ENCODE measurements at places on chromosomes 1 and 21.

GRCh38 chr1:67642629-67643028, 42.4 kb upstream of the GADD45A start:
- no peak for DNase-seq

GRCh38 chr1:42926879-42927242, 31.8 kb downstream of the SLC2A1 start:
- no peak for DNase-seq

GRCh38 chr1:100921110-100921706, 25.3 kb downstream of the SLC30A7 start:
- no peak for DNase-seq

DNA sequence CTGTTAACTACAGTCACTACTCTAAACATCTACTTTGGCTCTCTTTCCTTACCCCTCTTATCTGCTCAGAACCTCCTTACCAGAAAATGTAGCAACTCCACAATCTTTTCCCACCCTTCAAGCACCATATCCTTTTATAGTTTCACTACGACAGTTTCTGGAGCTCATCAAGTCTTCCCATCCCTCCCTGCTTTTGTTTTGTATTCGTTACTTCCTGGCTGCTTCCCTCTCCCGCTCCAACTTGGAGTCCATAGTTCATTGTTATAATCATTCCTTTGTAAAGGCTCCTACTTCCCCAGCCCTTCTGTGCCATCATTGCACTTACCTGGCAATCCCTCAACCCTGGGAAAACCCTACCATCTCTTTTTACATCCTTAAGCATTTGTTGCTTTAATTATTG, 18.0 kb downstream of the MPZL1 start:
- DNase-seq: no peak

GRCh38 chr1:116411784-116412479, 38.9 kb downstream of the ATP1A1 start:
- DNase-seq: no peak

- no peak for DNase-seq
Observed at GRCh38 chr21:38950435-38951094, 144.8 kb downstream of the ETS2 start.

DNA sequence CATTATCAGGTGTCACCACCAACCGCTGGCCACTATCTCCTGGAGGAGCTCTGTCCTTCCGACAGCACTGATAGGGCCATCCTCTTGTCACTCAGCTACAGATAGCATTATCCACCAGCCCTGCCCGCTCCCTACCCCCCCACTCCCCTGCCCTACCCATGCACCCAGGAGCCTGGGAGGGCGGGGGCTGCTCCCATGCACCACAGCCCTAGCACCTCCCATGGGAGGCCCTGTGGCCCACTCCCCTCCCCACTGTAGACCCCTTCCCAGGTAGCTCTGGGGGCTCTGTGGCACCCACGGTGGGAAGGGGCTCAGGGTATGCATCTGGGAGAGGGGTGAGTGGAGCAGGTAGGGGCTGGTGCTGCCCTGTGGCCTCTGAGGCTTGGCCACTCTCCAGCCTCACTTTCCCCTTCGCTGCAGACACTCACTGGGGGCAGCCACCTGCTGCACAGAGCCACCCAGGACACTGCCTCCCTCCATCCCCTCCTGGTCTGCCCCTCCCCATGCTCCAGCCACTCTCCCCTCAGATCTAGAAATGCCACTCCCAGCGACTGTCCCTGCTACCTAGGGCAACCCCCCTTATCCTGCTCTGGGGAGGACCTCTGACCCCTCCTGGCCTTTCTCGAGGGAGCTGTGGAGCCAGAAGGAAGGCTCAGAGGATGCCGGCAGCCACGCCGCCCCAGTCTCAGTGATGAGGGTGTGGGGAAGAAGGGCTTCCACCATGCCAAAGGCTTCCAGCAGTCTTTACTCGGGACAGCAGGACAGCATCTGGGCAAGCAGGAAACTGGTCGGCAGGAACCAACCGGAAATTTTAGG, 58.5 kb downstream of the WNT9A start:
- DNase-seq: no peak

DNA sequence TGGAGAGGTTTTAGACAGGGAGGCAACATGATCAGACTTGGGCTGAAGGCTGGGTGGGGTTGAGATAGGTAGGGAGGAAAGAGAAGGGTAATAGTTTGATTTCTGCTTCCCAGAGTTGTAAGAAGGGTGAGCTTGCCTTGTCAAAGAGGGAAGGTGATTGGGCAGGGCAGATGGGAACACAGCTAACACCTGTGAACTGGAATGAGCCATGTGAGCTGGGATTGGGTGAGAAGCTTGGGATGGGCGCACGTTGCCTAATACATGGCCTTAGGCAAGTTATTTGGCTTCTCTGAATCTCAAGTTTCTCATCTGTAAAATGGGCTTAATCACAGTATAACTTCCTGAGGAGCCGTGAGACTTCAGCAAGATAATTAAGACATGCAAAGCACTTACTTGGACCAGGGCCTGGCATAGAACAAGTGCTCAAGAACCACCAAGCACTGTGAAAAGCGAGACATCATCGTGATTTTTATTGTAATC, 33.8 kb upstream of the ID3 start:
- DNase-seq: no peak

GRCh38 chr1:181514298-181515290, 31.3 kb downstream of the CACNA1E start:
- DNase-seq: no peak

GRCh38 chr1:197912739-197913494, 4.3 kb upstream of the LHX9 start:
- DNase-seq: no peak

DNA sequence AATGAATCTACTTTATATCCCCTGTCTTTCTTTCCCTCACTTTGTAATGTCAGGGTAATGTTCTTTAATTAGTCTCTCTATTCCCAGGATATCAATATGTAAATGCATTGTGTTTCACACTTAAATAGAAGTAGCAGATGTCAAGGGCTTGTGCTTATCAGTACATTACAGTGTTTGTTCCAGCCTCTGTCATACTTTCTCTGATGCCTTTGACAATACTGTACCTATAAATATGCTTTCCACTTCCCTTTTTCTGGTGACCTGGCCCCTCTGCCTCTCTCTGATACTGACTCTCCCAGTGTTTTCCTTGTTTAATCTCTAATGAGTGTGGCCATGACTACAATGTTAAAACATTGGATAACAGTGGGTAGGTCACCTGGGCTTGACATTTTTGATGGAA, 862.0 kb upstream of the NEGR1 start:
- no peak for DNase-seq

- DNase-seq: no peak
Observed at GRCh38 chr1:113981962-113982931, 3.0 kb downstream of the OLFML3 start.

DNA sequence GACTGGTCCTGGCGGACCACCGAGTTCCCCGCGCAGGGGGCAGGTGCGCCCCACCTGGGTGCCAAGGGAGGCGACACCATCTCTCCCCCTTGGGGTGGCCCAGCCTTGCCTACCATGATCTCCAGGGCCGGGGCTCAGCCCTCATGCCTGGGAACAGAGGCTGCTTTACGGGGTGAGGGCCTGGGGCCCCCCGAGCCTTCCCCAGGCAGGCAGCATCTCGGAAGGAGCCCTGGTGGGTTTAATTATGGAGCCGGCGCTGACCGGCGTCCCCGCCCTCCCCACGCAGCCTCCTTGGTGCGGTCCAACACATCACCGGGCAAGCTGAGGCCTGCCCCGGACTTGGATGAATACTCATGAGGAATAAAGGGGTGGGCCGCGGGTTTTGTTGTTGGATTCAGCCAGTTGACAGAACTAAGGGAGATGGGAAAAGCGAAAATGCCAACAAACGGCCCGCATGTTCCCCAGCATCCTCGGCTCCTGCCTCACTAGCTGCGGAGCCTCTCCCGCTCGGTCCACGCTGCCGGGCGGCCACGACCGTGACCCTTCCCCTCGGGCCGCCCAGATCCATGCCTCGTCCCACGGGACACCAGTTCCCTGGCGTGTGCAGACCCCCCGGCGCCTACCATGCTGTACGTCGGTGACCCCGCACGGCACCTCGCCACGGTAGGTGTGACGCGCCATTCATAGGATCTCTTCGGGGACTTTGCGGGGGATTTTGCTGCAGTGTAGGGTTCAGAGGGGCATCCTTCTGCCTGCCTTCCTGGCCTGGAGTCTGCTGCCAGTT, 38.2 kb downstream of the TP73 start:
- DNase-seq: no peak

- no peak for DNase-seq
Observed at GRCh38 chr21:41923186-41923585, 30.6 kb downstream of the C2CD2 start.

DNA sequence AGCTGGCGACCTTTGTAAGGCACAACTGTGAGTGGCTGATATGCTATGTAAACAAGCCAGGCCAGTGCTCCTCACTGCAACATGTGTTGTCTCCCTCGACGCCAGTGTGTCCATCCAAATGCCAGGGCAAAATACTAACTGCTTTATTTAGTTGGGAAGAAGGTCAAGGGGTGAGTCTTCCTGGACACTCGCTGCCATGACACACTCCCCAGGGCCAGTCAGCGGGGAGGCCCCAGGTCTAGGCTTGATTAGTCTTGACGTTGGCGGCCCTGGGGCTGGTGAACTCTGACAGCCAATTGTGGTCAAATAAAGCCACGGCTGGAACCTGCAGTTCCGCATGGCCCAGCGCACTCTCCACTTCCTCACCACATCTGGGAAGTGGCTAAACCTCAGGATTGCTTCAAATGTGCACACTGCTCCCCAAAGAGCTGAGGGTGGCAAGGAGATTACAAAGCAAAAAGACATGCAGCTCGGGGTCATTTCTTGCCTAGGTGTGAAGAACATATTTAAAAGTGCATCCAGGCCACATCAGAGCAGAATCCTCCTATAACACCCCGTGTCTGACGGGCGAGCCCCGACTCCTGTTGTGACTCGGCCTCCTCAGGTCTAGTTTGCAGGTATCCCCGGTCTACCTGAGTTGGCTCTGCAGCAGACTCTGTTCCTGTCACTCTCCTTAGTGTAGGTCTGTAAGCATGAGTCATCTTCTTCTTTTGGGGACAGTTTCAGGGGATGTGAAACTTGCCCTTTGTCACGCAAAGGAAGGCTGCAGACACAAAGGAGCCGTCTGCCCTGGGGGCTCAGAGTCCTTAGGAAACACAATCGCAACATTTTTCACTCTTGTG, 183.5 kb downstream of the RUNX1 start:
- DNase-seq: no peak

DNA sequence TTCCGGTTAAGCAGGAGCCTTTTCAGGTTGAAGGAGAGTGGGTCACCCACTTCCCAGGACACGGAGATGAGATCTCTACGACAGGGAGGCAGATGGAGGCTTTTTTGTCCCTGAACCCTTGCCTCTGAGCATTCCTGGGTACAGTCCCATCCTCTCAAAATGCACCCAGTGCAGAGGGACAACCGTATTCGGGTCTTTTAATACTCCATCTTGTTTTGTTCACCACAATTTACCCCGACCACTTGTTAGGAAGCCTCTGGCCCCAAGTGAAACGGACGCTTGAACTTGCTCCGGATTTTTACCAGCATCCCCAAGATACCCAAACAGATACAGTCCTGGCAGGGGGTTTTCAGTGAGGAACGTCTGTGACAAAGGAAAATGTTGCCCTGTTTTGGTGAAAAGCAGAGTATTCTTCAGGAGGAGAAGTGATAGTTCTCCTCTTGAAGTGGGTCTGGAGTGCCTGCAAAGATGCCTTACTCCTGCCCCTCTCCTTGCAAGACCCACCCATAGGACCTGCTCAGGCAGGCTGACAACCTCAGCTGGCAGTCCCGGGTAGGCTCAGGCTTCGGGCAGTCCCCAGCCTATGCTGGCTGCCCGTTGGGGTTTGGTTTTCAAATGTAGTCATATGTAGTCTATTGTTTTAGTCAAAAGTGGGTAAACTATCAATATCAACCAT, 669 bp upstream of the ARL8A start:
- no peak for DNase-seq

DNA sequence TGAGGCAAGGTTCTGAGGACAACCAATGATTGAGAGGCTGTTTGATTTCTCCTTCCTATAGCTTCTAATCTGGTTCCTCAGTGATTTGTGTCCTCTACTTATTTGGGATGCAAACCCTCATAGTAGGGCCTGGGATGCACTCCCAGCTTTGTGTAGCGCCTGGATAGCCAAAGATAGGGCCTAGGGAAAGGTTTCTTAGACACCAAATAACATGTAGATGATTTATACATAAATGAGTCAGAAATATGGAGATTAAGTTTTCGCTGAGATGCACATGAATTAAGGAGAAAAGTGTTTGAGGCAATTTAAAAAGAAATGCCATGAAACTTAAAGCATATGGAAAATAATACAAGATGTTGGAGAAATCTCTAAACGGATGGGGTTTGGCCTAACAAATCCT, 66.0 kb upstream of the LMO4 start:
- no peak for DNase-seq

GRCh38 chr21:18521204-18521603, 117.6 kb upstream of the TMPRSS15 start:
- no peak for DNase-seq

DNA sequence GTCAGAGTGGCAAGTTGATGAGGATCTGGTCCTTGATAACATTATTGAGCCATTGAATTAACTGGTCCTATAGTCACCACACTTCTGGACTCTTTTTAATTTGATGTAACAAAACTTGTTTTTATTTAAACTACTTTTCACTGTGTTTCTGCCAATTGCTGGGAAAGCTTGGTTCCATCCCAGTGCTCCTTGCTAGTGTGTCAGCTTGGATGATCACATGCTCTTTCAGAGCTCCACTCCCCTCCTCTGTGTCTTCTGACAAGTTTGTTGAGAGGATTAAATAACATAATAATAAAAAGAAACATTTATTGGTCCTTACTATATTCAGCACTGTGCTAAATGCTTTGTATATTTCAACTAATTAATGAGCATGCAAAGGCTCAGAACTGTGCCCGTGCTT, 448.5 kb upstream of the B3GALT2 start:
- DNase-seq: no peak

- no peak for DNase-seq
Observed at GRCh38 chr1:26188477-26188876, 1.9 kb upstream of the CATSPER4 start.

DNA sequence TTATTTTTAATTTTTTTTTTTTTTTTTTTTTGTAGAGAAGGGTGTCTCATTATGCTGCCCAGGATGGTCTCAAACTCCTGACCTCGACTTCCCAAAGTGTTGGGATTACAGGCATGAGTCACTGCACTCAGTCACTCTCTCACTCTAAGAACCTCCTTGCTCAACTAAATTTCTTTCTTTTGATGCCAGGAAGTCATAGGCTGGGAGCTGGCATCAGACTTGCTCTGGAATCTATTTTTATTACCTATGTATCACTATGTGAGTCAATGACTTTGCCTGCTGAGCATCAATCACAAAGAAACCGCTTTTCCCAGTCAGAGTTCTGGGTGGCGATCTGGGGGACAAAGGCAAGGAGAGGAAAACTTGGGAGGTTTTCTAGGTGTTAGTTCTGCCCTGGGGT, 35.5 kb upstream of the PARP1 start:
- no peak for DNase-seq

DNA sequence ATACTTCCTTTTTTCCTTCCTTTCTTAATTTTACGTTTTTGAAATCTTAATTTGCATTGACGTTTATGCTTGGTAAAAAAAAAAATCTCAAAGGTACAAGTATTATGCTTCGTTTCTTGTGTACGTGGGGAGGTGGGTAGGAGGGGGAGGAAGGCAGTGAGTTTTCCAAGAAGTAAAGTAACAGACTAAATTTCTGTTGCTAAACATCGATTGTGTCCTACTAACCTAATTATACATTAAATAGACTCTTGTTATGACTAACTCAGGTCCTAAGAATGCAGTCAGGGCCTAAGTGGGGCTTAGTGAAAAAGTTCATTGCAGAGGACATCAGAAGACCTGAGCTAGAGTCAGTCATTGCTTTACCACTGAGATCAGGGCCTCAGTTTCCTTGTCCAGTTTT, 17.5 kb downstream of the NEK7 start:
- DNase-seq: no peak

- DNase-seq: no peak
Observed at GRCh38 chr1:921011-921837, 2.5 kb upstream of the SAMD11 start.

All from activated CD4-positive, alpha-beta T cell treated with anti-CD3 and anti-CD28 coated beads for 24 hours (primary cell).